Naive thymus-derived CD4-positive, alpha-beta T cell (primary cell): ENCODE measurements at places on chromosomes 13 and 19.
A peak's percentile ranks its signal among the peaks of the same experiment; 100 is the strongest.

DNA sequence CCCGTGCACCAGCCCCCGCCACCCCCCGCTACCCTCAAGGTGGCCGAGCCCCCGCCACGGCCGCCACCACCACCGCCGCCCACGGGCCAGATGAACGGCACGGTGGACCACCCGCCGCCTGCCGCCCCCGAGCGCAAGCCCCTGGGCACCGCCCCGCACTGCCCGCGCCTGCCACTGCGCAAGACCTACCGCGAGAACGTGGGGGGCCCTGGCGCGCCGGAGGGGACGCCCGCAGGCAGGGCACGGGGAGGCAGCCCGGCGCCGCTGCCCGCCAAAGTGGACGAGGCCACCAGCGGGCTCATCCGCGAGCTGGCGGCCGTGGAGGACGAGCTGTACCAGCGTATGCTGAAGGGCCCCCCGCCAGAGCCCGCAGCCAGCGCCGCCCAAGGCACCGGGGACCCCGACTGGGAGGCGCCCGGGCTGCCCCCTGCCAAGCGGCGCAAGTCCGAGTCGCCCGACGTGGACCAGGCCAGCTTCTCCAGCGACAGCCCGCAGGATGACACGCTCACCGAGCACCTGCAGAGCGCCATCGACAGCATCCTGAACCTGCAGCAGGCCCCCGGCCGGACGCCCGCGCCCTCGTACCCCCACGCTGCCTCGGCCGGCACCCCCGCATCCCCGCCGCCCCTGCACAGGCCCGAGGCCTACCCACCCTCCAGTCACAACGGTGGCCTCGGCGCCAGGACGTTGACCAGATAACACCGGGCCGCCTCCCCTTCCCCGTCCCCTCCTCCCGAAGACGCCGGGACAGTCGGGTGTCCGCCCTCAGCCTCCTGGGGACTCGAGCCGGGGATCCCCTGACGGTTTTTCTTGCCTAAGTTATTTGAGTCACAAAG, 11.3 kb upstream of the EHD2 start:
- no peaks in the 10 kb centered on the region for H3K4me1 ChIP-seq
- H3K4me3 ChIP-seq = no peak overlapping the region
- H3K36me3 ChIP-seq = no peaks in the 10 kb centered on the region
- no peak for DNase-seq

DNA sequence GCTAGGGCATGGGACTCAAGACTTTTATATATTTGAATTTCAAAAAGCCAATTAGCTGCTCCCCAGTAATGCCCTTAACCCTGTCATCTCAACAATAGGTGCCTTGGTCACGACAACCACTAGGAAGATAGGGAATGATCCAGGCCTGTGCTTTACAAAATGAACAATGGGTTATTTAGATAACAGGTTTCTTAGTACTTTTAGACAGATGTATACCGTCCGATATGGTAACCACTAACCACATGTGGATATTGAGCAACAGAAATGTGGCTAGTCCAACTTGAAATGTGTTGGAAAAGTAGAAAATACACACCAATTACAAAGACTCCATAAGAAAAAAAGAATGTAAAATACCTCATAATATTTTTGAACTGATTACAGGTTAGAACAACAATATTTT, 201.2 kb downstream of the LHFPL6 start:
- H3K4me1 ChIP-seq = no peaks in the 10 kb centered on the region
- no peaks in the 10 kb centered on the region for H3K27me3 ChIP-seq
- no peak overlapping the region for H3K4me3 ChIP-seq
- H3K36me3 ChIP-seq = no peaks in the 10 kb centered on the region

DNA sequence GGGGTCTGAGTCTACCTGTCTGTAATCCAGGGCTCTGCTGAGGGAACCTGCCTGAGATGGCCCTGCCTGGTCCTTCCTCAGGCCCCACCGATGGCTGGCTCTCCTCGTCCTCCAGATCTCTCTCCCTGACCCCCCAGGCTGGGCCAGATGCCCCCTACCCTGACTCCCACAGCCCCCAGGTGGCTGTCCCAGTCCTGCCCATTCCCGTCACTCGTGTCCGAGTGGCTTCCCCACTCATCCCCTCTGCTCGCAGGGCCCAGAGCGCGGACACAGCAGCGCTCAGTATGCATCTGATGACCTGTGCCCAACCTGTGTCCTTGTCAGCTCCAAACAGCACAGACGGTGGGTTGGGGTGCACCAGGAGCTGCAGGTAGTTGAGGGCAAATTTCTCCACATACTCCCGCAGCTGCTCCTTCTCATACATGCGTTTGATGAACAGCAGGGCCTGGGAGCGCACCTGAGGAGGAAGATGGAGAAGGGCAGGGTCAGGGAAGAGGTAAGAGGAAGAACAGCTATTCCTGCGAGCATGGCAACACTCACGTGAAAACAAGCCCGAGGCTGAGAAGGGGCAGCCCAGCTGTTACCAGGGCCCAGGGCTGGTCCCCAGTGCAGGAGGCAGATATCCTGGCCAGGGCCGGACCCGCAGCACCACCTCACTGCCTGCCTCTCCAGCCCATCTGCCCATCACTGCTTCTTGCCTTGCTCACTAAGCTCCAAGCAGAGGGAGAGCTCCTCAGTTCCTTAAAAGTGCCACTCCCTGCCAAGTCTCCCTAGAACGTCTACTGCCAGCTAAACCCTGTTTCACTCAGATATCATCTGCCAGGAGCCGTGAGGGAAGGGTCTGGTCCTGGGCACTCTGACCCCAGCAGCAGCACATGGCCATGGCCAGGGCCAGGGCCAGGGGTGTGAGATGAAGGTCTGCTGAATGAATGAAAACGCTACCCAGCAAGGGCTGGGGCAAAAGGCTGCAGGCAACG, 11.1 kb upstream of the RSPH6A start:
- H3K36me3 ChIP-seq = peaks cover 12% of the 10 kb centered on the region
- H3K4me1 ChIP-seq = no peaks in the 10 kb centered on the region
- no peaks in the 10 kb centered on the region for H3K27me3 ChIP-seq
- H3K4me3 ChIP-seq = no peak overlapping the region

DNA sequence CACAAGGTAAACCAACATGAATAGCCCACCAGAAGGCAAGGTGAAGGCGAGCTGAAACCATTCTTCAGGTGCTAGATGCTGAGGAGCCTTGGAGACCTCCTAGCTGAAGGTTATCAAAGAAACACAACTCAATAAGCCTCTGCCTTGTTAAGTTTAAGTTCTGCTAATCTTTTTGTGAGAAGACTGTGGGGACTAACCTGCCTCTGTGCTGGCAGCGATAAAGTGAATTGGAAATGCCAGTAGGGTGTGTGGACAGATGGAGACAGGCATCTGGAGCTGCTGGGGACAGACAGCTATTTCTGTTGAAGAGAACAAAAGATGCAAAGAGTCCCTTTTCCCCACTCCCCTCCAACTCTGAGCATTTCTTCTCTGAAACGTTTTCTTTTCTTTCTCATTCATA, 33.5 kb upstream of the FLT1 start:
- H3K4me1 ChIP-seq = no peaks in the 10 kb centered on the region
- DNase-seq = no peak
- H3K36me3 ChIP-seq = no peaks in the 10 kb centered on the region
- no peak overlapping the region for H3K27ac ChIP-seq
- no peaks in the 10 kb centered on the region for H3K27me3 ChIP-seq

- H3K4me1 ChIP-seq = peaks cover 19% of the 10 kb centered on the region
- H3K27ac ChIP-seq = peak within 1 kb of the TSS; percentile 72
- peak within 1 kb of the TSS; percentile 66 for H3K4me3 ChIP-seq
- DNase-seq = peak; percentile 88
Observed at GRCh38 chr19:49113762-49114629, at the start of gene LIN7B. Gene LIN7B (plus strand): TSS chr19:49114370. CDS start chr19:49114405, 35 bp downstream.

DNA sequence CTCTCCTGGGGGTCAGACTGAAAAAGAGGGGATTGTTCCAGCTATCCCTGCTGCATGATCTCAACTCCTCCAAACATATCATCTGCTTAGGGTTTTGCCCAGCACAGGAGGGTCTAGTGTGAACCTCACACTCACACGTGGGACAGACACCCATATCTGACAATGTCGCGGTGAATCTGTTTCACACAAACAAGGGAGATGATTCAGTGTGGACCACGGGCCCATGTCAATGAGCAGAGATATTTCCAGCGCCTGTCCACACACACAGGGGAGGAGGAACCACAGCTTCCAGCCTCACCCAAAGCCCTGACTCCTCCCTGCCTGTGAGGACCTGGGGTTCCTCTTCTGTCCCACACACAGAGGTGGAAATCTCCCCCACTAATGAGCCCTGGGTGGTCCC, 29.6 kb upstream of the KIR3DL3 start:
- H3K36me3 ChIP-seq = no peaks in the 10 kb centered on the region
- no peaks in the 10 kb centered on the region for H3K27me3 ChIP-seq
- H3K4me1 ChIP-seq = no peaks in the 10 kb centered on the region
- no peak overlapping the region for H3K27ac ChIP-seq
- no peak for DNase-seq

DNA sequence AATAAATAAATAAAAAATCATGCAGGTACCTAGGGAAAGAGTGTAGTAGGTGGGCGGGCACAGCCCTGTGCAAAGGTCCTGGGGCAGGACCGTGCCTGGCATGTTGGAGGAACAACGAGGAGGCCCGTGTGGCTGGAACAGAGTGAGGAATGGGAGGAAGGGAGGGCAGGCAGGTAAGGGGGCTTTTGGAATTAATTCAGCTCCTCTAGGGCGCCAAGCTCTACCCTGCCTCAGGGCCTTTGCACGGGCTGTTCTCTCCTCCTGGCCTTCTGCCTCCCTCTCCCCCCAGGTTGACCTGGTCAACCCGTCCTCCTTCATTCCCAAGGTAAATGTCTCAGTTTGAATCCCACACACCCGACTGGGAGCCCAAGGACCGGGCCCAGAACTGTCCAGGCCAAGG, 31.1 kb upstream of the SEMA6B start:
- DNase-seq = no peak
- no peak overlapping the region for H3K4me3 ChIP-seq
- no peaks in the 10 kb centered on the region for H3K36me3 ChIP-seq
- no peak overlapping the region for H3K27ac ChIP-seq
- peaks cover 3% of the 10 kb centered on the region for H3K27me3 ChIP-seq

GRCh38 chr13:24764276-24764630, 284 bp downstream of the RNF17 start:
- no peak for DNase-seq
- no peak overlapping the region for H3K4me3 ChIP-seq
- no peaks in the 10 kb centered on the region for H3K4me1 ChIP-seq
- H3K27me3 ChIP-seq = no peaks in the 10 kb centered on the region

- DNase-seq = peak; percentile 63
- H3K36me3 ChIP-seq = no peaks in the 10 kb centered on the region
- H3K4me1 ChIP-seq = peaks cover 19% of the 10 kb centered on the region
- no peaks in the 10 kb centered on the region for H3K27me3 ChIP-seq
- no peak overlapping the region for H3K4me3 ChIP-seq
- no peak overlapping the region for H3K27ac ChIP-seq
Observed at GRCh38 chr13:73754727-73755292, 379.4 kb downstream of the KLF12 start.

- no peak overlapping the region for H3K27ac ChIP-seq
- no peaks in the 10 kb centered on the region for H3K36me3 ChIP-seq
Observed at GRCh38 chr19:21317821-21318220, 11.4 kb downstream of the ZNF708 start.

GRCh38 chr13:97224544-97225300, 2.6 kb downstream of the MBNL2 start:
- peak overlapping the region; percentile 81 for H3K27ac ChIP-seq
- DNase-seq = peak; percentile 47
- no peaks in the 10 kb centered on the region for H3K36me3 ChIP-seq
- no peaks in the 10 kb centered on the region for H3K27me3 ChIP-seq

- no peak for DNase-seq
- H3K4me1 ChIP-seq = no peaks in the 10 kb centered on the region
- H3K4me3 ChIP-seq = no peak overlapping the region
Observed at GRCh38 chr19:29879655-29879974, 62.4 kb upstream of the URI1 start.
